ENCODE measurements at places on chromosomes 7 and 10.

DNA sequence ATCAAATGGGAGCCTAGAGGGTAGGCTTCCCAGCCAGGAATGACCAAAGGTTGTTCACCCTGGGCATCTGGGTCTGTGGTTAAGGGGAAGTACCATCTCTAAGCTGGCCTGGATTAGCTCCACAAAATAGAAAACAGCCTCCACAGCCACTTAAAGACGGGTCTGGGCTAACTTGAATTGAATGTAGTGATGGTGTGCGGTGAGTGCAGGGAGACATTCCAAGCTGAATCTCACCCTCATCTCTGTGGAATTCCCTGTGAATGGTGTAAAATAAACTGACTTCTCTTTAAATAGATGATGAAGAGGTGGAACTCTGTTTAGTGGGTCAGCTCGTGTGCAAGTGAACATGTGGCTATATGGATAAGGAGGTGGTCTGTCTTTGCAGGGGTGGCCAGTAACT lies 251.0 kb downstream of the DYNC1I1 start:
- no peak for DNase-seq

GRCh38 chr10:51800121-51800520 lies 100.7 kb upstream of the CSTF2T start:
- DNase-seq: no peak

DNA sequence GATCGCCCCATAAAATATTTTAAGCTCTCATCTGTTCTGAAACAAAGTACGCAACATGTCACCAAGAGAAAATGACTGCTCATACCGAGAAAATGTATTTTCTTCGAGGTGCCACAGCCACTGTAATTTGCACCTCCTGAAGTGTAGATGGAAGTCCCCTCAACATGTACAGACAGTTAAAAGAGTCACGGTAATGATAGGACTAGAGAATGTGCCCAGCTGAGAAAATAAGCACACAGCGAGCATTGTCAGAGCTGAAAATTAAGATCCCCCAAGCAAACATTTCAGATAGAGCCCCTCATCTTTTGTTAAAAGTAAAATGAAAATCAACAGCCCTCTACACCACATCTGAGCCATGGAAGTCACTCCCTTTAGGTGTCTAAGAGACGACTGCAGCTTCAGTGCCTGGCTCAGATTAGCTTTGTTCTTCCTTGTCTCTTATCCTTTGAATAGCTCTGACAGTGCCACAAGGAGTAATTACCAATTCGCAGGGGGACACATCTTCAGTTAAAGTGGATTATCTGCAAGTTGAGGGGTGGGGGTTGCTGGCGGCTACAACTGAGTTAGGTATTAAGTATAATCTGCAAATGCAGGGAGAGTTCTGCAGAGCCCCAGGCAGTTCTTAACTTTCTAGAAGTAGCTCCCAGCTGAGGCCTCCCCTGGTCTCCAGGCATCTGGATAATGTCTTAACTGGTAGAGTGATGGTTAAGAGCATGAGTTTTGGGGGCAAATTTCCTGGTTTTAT lies 222.7 kb upstream of the C7orf33 start:
- DNase-seq: no peak

- DNase-seq: no peak
These were observed 5.0 kb upstream of the ZNF518A start for GRCh38 chr10:96125142-96125515.

- no peak for DNase-seq
These were observed 495.8 kb downstream of the MDFIC start for GRCh38 chr7:115417662-115418061.

GRCh38 chr7:31413766-31414165 lies 73.2 kb upstream of the NEUROD6 start:
- no peak for DNase-seq

- DNase-seq: no peak
These were observed 46.2 kb downstream of the JAKMIP3 start for GRCh38 chr10:132111871-132112341.

DNA sequence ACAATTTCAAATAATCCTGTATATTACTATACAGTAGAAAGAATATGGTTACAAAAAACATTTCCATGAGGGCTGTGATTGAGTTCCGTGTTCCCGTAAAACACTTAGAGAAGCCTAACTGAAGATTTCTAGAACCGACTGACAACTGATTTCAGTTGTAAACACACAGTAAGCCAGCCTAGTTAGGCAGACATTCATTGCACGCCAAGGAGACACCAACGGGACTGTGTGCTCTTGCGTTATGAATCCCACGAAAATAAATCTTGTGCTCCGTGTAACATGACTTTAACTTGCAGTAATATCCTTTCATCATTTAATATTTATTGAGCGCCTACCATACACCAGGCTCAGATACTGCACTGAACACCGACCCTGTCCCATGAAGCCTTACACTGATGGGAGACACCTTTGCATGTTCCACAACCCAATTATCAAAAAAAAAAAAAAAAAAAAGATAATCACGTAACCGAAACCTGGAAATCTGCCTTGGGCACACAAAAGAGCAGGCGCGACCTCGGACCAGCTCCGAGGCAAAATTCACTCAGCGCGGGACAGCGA lies 420 bp upstream of the KLHL7 start:
- no peak for DNase-seq

- no peak for DNase-seq
These were observed 724.2 kb downstream of the GATA3 start for GRCh38 chr10:8778713-8779112.

GRCh38 chr10:114357515-114357996 lies 46.7 kb downstream of the AFAP1L2 start:
- no peak for DNase-seq

Measured in CD4-positive, alpha-beta T cell treated with Interleukin-6 at 100 ng/mL for 8 hours (primary cell).